ENCODE measurements at places on chromosomes 13 and 19. TPM values are rescaled to one million over a fixed set of nuclear protein-coding genes. Genes with fewer than 3 reads are reported as not detected.

DNA sequence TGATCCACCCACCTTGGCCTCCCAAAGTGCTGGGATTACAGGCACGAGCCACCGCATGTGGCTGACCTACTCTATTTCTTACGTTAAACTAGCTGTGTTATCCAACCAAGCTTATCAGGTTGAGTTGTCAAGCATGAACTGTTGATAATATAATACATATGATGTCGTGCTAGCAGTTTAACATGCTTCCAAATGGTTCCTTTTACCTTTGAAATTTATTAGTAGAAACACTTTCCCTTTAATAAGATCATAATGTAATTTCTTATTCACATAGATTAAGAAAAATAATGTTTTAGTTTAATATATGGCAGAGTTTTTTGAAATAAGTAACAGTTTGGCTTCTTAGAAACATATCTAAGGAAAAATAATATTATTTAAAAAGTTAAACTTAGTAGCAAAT lies 34.4 kb upstream of the VWA8 start:
- no peak for DNase-seq

- DNase-seq: peak; percentile 58
Observed at GRCh38 chr13:84607261-84608013, 725.2 kb upstream of the SLITRK1 start.

- peak; percentile 79 for DNase-seq
Observed at GRCh38 chr19:1064661-1065605, 2.0 kb upstream of the ARHGAP45 start.

DNA sequence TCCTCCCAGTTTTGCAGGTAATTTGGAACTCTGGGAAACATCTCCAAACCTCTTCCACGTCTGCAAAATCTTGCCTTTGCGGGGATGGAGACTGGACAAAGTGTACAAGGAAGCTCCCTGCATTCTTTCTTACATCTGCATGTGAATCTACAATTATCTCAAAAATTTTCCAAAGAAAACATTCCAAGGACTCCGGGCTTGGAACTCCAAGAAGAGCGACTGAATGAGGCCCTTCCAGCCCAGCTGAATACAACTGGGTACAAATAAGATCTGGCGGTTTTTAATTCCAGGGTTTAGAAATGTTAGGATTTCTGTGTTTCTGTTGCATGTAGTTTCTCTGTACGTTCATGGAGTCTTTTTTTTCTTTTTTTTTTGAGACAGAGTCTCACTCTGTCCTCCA lies 28.5 kb downstream of the EXOC3L2 start:
- no peak for DNase-seq

GRCh38 chr19:33032218-33032781 lies 32.4 kb downstream of the RHPN2 start:
- no peak for DNase-seq

DNA sequence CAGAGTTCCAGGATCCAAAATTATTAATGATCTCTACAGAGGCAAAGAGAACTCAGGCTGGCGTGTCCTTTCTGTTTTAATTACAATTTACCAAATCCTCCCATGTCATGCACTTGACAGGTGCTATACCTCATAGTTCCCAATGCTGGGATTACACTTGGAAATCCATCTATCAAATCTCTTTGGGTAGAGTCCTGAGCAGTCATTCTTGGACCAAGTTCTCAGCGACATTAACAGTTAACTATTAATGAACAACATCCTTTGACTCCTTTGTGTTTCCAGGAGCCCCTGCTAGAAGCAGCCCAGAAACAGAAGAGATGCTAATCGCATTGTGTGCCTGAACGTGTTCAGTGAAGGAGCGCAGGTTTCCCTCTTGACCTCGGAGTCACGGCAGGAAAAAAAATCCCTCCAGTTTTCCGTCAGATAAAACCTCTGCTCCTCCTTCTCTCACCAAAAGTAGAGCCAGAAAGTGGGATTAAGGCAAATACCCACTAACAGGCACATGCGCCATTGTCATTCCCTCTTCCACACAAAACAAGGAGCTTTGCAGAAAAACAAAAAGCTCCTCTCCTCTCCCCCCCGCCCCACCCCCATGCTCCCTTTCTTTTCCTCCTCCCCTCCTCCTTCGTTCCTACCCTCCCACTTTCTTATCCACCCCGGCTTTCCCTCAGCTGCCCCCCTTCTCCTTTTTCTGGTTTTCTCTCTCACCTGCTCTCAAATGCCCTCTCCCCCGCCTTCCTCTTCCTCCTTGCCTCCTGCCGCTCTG lies 224.7 kb downstream of the ZIC5 start:
- DNase-seq: no peak

DNA sequence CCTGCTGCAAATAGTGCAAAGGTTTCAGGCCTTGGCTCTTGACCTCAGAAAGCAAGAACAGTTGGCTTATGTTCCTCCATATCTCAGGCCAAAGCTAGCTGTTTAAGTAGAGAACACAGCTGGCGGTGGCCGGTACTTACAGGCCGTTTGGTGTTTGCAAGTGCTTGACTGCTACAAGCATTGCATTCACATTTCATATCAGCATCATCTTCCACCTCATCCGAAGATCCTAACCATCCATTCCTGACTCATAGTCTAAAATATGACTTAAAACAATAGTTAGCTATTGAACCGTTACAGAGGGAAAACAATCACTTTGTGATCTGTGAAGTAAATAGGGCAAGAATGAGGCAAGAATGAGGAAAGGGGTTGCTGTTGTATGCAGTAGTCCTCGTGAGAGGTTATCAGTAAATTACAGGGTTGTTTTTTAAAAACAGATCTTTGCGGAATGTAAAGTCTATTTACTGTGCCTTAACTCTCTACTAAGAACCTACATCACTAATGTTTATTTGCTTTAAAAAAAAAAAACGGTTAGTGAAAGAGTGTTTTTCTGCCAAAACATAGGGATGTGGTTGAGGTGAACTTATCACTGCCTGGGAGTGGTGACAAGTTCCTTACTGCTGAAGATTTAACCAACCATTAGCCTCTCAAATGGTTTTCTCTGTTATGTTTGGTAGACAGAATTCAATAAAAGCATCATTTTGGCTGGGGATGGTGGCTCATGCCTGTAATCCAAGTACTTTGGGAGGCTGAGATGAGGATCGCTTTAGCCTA lies 21.6 kb upstream of the WDR88 start:
- no peak for DNase-seq

KCNN4 gene
- total RNA-seq: 4.1 TPM

- DNase-seq: no peak
Observed at GRCh38 chr13:59568306-59568705, 595.4 kb downstream of the DIAPH3 start.

DNA sequence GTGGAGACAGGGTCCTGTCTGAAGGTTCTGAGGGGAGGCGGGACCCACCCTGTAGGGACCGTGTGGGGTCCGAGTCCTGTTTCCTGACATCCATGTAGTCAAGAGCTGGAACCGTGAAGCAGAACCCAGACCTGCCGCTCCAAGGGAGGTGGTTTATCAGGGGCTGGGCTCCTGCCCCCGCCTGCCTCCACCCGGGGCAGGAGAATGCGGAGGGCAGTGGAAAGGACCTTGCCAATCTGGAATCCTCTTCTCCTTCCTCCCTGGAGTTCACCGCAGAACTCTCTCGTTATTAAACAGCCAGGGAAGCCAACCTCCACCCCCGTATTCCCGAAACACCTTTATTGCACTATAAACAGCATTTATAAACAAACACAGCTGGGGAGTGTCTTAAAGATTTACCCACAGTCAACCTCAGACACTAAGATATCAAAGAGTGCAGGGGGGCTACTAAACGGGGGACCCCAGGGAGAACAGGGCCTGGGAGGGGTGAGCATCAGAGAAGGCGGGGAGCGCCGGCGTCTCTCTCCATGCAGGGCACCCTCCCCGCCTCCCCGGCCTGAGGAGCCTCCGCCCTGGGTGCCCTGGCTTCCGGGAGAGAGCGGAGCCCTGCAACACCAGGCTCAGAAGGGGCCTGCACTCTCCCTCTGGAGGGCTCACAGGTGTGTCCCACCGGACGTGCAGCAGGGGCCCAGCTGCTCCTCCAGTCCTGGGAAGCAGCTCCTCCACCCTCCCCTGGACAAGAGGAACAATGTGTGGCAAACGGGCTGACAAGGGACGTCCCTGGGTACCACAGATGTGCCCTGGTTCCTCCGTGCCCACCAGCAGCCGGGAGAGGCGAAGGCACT lies 3.6 kb downstream of the C2CD4C start:
- peak; percentile 51 for DNase-seq

LGI4 gene
- total RNA-seq: 17.5 TPM

- no peak for DNase-seq
Observed at GRCh38 chr13:27794921-27795717, 2.8 kb downstream of the GSX1 start.

GRCh38 chr13:112634102-112634501 lies 46.1 kb upstream of the TUBGCP3 start:
- DNase-seq: no peak

DNA sequence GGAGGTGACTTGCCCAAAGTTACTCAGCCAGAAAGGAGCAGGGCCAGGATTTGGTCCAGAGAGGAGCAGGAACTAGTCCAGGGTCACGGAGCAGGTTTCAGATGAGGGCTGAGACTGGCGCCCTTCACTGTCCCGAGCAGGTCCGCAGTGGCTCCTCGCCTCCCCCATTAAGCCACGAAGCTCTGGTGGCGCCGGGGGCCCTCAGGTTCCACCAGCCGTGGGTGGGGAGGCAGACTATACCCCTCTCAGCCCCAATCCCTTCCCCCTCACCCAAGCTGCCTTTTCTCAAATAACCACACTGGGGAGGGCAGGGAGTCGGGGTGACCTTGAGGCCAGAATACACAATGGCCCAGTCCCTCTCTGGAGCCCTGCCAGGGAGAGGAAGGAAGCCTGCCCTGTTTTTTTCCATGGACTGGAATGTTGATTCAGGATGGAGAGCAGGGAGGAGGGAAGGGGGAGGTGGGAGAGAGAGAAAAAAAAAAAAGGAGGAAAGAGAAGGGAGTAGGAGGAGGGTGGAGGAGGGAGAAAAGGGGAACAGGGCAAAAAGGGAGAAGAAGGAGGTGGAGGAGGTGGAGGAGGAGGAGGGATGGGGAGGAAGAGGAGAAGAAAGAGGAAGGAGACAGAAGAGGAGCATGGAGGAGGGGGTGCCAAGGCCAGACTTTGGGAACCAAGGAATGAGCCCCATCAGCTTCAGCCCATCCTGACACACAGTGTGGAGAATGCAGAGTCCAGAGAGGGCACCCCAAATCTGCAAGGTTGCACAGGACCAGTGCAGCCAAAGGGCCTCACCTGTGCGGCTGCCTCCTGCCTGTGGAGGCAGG lies 19.7 kb downstream of the CEACAM16 start:
- peak; percentile 87 for DNase-seq

GRCh38 chr13:106981051-106981450 lies 413.1 kb upstream of the ARGLU1 start:
- no peak for DNase-seq

DNA sequence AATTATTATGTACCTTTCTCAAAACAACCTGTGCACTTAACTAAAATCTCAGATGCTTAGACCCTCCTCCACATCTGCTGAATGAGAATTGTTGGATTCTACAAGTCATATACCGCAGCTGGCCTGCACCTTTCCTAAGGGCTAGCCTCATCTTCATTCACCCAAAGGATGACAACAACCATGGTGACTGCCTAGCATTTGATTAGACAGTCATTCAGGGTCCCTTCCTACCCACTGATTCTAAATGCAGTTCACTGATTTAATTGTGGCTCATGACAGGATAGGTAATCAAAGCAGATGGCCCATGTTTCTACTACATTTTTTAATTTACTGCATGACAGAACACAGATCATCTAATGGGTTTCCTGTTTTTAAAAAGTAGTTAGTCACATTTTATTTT lies 551.9 kb upstream of the SLC10A2 start:
- DNase-seq: no peak

DNA sequence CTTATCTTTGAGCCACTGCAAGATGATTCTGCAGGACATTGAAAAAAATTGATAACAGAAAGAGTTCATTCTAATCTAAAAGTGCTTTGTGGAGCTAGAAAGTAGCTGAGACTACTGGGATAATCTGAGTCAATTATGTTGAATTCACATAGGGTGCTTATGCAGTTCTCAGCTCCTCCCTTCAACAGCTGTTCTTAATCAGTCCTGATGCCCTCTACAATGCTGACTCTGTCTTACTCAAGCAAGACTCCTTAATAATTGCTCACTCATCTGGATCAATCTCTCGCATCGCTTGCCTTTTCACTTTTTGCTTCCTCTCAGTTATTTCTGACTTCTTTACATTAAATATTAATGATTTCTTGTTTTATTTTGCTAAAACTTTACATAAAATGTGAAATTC lies 182.1 kb downstream of the PCDH17 start:
- no peak for DNase-seq

ADM5 gene
- total RNA-seq: 0.94 TPM

DNA sequence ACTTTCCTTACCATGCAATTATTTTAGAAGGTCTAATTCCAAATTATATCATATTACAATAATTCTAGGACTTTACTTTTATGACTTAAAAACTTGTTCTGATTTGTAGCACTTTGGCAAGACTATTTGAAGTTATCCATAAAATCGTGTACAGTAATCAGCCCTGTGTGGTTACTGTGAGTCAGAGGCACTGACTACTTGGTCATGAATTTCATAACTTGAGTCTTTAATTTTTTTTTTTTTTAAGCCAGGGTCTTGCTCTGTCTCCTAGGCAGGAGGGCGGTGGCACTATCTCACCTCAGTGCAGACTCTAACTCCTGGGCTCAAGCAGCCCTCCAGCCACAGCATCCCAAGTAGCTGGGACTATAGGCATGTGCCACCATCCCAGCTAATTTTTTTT lies 1319.2 kb upstream of the SLC10A2 start:
- DNase-seq: no peak

Measured in aorta (tissue), 5 donors.